Psoas muscle (tissue), 8 donors: ENCODE measurements at places on chromosomes 7 and 10. TPM values are rescaled to one million over a fixed set of nuclear protein-coding genes. Genes with fewer than 3 reads are reported as not detected.

DNA sequence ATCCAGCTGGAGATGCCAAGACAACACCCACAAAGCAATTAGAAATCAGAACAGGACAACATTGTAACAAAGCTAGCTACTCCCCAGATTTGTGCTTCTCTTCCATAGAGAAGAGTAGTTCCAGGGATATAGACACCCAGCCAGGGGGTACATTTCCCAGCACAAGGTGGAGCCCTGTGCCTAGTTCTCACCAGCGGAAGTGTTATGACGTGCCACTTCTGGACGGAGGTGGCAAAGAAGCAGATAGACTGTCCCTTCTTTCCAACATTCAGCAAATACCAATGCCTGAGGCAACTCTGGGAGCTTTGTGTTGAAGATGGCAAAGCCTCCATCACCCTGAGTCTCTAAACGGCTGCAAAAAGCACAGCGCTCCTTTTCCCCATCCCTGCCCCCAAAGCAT is 23.4 kb upstream of the GSAP start:
- no peaks in the 10 kb centered on the region for H3K36me3 ChIP-seq
- H3K4me3 ChIP-seq: no peak overlapping the region
- H3K27ac ChIP-seq: no peak overlapping the region
- H3K27me3 ChIP-seq: no peaks in the 10 kb centered on the region

- DNase-seq: no peak
- H3K27me3 ChIP-seq: no peaks in the 10 kb centered on the region
- no peaks in the 10 kb centered on the region for H3K4me1 ChIP-seq
- H3K4me3 ChIP-seq: no peak overlapping the region
- no peak overlapping the region for H3K27ac ChIP-seq
These were observed 966.1 kb upstream of the SORCS1 start for GRCh38 chr10:108130575-108130974.

DNA sequence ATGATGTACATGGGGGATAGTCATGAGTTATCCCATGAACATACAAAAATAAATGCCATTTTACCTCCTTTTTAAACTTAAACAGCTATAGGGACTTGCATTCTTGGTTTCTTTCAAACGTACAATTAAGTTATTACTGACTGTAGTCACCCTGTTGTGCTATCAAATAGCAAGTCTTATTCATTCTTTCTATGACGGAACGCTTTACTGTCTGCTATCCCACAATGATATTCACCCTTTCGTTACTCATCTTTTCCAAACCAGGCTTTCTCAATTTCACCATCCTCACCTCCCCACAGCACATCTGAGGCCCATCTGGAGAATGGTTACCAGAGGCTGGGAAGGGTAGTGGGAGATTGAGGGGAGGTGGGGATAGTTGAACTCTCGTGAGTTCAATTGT is 218.8 kb downstream of the PHF14 start:
- DNase-seq: no peak
- no peak overlapping the region for H3K27ac ChIP-seq
- no peaks in the 10 kb centered on the region for H3K36me3 ChIP-seq
- no peaks in the 10 kb centered on the region for H3K27me3 ChIP-seq
- H3K4me1 ChIP-seq: no peaks in the 10 kb centered on the region
- H3K4me3 ChIP-seq: peak overlapping the region; percentile 56

Gene WASHC2A
- total RNA-seq: 20.9 TPM

Gene COBL
- 139 TPM for total RNA-seq
